ENCODE measurements at places on chromosomes 13 and 19. TPM values are rescaled to one million over a fixed set of nuclear protein-coding genes. Genes with fewer than 3 reads are reported as not detected.
A peak's percentile ranks its signal among the peaks of the same experiment; 100 is the strongest.

Gene ZNF345
- 16.4 TPM for total RNA-seq

Gene NCR1
- 4.1 TPM for total RNA-seq

DNA sequence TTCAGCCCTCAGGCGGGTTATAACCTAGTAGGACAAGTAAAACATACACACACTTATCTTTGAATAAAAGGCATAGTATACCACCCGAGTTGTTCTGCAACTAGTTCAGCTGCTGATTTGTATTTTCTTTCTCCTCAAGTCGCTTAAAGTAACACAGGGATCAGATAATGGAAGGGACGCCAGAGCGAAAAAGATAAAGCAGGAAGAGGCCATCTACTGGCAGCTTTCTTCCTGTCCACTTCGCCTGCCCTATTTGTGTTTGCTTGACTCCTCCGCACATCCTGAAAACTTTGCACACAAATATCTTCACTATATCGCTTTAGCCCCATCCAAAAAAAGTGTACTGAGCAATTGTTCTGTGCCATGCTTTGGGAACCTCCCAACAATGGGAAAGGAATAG lies 238.0 kb upstream of the SOX21 start:
- DNase-seq = no peak

Gene BICRA
- total RNA-seq = 35.1 TPM

Gene SIGLEC9
- total RNA-seq = 0.76 TPM

Gene CCDC194
- total RNA-seq = 2.6 TPM

Gene KIR2DL3
- total RNA-seq = 0.89 TPM

DNA sequence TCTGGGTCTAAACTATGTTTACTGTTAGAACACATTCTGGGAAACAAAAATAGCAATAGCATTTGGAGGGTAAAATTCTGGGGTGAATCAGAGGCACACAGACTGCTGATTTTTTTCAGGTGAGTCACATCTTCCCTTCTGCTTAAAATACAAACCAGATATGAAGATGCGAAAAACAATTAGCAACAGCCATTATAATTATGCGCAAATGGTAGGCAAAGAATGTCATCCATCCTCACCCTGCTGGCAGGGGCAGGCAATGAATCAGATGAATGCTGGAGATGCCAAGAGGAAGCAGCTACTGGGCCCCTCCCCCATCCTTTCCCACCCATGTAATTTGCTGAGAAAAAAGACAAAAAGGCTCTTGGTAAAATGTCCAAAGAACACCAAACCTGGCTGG lies 282.9 kb downstream of the KLF5 start:
- no peak for DNase-seq

GRCh38 chr13:62525652-62526051 lies 1110.0 kb upstream of the PCDH20 start:
- DNase-seq = no peak

- no peak for DNase-seq
These were observed 9.7 kb upstream of the LENG8 start for GRCh38 chr19:54439174-54439851.

- DNase-seq = no peak
These were observed 11.3 kb upstream of the IGSF23 start for GRCh38 chr19:44602081-44602480.

- DNase-seq = no peak
These were observed 15.2 kb upstream of the CEBPA start for GRCh38 chr19:33317517-33317916.

DNA sequence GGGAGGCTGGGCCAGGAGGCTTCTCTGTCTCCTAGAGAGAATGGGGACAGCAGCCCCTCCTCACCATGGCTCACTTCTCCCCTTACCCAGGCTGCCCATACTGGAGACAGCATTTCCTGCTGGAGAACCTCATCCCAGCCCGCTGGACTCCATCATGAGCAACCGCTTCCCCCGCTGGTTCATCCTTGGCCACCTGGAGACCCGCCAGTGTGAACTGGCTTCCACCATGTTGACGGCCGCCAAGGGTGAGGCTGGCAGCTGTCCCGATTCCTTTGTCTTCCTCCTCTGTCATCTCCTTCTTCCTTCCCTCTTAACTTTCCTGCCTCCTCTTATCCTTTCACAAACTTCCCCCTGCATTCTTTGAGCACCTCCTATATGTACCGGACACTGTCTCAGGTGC lies 28.0 kb downstream of the ZSWIM4 start:
- no peak for DNase-seq

DNA sequence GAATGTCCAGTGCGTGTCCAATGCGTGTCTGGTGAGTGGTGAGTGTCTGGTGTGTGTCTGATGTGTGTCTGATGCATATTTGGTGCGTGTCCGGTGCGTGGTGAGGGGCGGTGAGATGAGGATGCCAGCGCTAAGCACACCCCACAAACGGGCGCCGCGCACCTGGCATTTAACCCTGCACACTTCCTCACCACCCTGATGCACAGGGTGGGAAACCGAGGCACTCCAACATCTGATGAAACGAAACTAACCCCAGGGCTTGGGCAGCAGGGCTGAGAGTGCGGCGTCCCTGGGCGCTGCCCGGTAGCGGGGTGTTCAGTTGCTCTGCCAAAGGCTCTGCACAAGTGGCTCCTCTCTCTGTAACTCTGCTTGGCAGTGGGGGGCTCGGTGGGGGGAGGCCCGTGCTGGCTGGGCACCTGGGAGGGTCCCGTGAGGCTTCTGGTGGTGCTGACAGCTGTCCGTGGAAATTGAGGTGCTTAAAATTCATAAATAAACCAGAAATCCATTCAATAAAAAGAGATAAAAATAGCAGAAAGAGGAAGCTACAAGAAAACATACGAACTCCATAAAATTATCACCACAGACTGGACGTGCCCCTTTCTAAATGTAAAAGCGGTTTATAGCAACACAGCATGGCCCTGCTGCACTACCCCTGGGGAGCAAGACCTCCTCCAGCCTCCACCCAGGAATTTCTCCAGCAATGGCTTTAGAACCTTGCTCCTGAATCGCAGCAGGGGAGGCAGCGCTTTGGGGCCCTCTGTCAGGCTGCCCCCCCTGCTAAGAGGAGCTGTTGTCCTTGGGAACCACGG lies 76.0 kb downstream of the RASA3 start:
- no peak for DNase-seq

Gene ZNF528
- total RNA-seq = 36.5 TPM

DNA sequence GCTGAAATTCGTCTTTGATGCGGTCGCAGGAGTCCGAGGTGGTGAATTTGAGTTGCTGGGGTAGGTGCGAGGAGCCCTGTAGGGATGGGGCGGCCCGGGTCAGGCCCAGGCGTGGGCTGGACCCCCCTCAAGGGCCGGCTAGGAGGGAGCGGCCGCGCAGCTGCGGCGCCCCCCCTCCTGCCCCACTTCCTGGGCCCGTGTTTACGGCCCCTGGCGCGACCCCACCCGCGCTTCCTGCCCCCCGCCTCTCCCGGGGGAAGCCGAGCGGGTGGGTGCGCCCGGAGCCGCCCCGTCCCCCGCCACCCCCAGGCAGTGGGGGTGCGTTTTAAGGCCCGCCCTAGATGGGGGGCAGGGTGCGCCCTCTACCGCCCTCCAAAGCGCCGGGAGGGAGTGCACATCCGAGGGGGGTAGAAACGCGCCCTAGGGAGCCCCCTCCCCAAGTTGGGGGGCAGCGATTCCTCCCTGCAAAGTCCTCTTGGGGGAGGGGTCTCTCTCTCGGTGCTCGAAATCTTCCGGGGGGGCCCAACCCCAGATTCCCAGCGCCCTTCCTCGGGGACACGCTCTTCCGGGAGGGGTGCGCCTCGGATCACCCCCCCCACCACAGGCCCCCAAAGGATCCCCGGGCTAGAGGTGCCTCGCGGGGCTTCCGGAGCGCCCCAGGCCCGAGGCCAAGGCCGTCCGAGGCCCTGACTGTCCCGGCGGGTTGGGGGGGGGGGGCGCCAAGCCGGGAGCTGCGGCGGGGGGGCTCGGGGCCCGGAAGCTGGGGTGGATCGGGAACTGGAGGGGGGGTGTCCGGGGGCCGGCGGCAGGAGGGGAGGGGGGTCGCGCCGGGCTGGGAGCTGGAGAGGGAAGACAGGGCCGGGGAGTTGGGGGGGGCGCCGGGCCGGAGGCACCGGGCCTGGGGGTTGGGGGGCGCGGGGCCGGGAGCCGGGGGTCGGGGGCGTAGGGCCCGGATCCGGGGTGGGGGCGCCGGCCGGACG lies 823 bp downstream of the TLE5 start:
- DNase-seq = peak; percentile 84

DNA sequence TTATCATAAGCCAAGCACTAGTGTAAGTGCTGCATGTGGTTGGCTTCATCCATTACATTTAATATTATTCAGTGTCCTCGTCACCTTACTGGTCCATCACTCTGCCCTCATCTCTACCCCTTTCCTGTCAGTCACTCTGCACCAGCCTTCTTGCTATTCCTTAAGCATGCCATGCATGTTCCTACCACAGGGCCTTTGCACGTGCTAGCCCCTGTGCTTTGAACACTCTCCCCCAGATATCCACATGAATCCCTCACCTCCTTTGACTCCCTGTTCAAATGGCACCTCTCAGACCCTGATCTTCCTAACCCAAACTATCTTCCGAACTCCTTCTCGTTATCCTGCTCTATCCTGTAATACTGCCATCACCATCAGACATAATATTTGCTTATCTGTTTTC lies 3.2 kb upstream of the RELB start:
- DNase-seq = no peak

- DNase-seq = no peak
These were observed 1.1 kb upstream of the NFIC start for GRCh38 chr19:3365093-3365835.

GRCh38 chr19:29098863-29099481 lies 114.0 kb downstream of the UQCRFS1 start:
- no peak for DNase-seq

- no peak for DNase-seq
These were observed 21.9 kb downstream of the GPALPP1 start for GRCh38 chr13:45011198-45011597.

GRCh38 chr19:4772566-4772965 lies 19.0 kb upstream of the FEM1A start:
- DNase-seq = no peak

- peak; percentile 29 for DNase-seq
These were observed at the start of gene WDR87 for GRCh38 chr19:37905946-37906868. Gene WDR87 (minus strand): TSS chr19:37906594. CDS start chr19:37898239, 8,355 bp downstream.

Gene GPR18
- 16.4 TPM for total RNA-seq

Data from T-cell (primary cell).